ENCODE measurements at places on chromosomes 5 and 9.

- no peak for DNase-seq
Observed at GRCh38 chr5:176446884-176447590, 1.1 kb upstream of the FAF2 start.

DNA sequence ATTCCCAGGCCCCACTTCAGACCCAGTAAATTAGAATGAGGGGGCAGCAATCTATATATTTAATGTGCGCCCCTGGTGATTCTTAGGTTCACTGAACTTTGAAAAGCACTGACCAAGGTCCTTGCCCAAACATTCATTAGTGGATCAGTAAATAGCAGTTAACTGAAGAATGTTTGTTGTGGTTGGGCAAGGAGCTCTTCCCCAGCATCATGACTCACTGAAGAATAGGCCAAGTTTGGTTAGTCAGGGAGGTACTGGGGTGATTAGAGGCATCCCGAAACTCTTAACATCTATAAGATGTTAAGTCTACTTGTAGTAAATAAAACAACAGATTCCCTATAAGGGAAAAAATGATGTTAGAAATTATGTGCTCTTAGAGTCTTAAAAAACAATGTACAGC lies 833 bp upstream of the MROH2B start:
- no peak for DNase-seq

- DNase-seq: no peak
Observed at GRCh38 chr9:137136261-137136880, 2.6 kb upstream of the GRIN1 start.

GRCh38 chr5:77117161-77117560 lies 30.1 kb upstream of the ZBED3 start:
- DNase-seq: no peak

DNA sequence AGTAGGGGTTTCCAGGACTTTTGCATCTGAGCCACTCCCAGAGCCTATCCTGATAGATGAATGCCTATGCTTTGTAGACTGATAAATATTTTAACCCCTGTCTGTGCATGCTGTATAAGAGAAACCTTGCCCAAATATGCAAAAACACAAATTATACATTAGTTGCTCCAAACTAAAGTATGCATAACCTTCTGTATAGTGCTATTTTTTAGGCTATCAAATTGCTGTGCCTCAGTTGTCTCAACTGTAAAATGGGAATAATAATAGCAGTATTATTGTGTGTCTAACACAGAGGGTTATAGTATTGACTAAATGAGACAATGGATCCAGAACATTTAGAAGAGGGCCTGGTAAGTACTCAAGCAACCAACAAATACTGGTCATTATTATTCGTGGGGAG lies 117.7 kb downstream of the LIFR start:
- no peak for DNase-seq

All from ELF-1 (cell line).